ENCODE measurements at places on chromosomes 2 and 18. TPM values are rescaled to one million over a fixed set of nuclear protein-coding genes. Genes with fewer than 3 reads are reported as not detected.

KCNS3 gene
- 13.9 TPM for polyA plus RNA-seq

OR6B2 gene
- polyA plus RNA-seq = not detected

DIPK1C gene
- polyA plus RNA-seq = 0.48 TPM

OTX1 gene
- not detected for polyA plus RNA-seq

VWA3B gene
- 1.2 TPM for polyA plus RNA-seq

PAX3 gene
- not detected for polyA plus RNA-seq
